ENCODE measurements at places on chromosomes 3 and 15.

DNA sequence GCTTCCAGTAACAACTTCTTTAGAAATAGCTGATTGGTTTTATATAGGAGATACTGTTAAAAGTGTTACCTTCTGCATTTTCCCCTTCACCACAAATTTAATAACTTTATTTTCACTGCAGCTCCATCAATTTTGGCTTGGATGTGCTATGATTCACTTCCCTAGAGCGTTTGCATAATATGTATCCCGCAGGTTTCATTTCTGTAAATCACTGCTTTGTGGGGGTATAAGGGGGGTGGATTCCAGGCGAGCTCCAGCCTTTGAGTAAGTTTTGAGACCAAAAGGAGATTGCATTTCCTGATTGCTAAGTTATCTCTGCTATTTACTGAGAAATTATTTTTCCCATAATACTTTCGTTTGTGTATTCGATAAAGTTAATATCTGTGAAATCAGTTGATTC lies 232.6 kb downstream of the TBL1XR1 start:
- no peak for DNase-seq

GRCh38 chr3:69716119-69716518 lies 23.1 kb upstream of the MITF start:
- DNase-seq = no peak

- no peak for DNase-seq
Observed at GRCh38 chr3:172074586-172074985, 35.2 kb downstream of the FNDC3B start.

GRCh38 chr3:162718697-162719096 lies 1222.1 kb downstream of the OTOL1 start:
- DNase-seq = no peak

- DNase-seq = no peak
Observed at GRCh38 chr3:185155678-185156077, 2.8 kb upstream of the C3orf70 start.

GRCh38 chr3:138960417-138960852 lies 13.4 kb downstream of the FOXL2NB start:
- DNase-seq = no peak

All from left renal pelvis (tissue), 4 donors.